ENCODE measurements at places on chromosomes 2 and 18.

DNA sequence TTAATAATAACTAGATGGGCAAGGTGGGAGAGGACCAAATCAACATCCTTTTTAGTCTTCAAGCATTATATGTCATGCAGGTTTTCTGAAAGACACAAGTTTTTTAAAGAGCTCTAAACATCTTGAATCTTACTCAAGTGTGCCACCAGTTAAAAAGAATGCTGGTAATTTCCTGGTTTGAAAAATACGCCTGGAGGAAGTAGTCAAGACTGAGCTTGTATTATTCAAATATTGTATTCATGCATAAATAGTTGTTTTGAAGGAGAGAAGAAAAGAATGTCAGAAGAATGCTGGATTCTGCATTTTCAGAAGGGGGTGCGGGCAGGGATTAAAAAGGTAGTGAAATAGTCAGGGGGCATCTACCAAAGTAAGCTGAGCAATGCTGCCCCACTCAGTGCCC lies 90.7 kb downstream of the WDPCP start:
- DNase-seq: no peak

GRCh38 chr2:17851731-17852585 lies 26.5 kb upstream of the KCNS3 start:
- DNase-seq: no peak

DNA sequence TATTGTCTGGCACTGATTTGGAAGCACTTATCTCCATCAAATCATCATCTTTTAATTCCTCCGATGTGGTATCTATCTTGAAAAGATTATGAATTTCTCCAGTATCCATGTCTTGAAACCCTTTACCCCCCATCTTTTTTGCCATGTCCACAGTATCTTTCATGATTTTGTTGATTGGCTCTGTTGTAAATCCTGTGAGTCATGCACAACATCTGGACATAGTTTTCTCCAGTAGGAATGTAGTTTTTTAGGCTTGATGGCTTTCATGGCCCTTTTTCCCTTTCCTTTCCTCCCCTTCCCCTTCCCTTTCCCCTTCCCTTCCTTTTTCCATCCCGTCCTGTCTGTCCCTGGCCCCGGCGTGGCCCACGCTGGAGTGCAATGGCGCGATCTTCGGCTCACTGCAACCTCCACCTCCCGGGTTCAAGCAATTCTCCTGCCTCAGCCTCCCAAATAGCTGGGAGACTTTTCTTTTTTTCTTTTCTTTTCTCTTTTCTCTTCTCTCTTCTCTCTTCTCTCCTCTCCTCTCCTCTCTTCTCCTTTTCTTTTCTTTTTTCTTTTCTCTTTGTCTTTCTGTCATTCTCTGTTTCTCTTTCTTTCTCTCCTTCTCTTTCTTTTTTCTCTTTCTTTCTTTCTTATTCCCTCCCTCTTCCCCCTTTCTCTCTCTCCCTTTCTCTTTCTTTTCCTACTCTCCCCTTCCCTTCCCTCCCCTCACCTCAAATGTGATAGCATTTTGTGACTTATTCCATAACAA lies 18.4 kb upstream of the ZNF638 start:
- no peak for DNase-seq

DNA sequence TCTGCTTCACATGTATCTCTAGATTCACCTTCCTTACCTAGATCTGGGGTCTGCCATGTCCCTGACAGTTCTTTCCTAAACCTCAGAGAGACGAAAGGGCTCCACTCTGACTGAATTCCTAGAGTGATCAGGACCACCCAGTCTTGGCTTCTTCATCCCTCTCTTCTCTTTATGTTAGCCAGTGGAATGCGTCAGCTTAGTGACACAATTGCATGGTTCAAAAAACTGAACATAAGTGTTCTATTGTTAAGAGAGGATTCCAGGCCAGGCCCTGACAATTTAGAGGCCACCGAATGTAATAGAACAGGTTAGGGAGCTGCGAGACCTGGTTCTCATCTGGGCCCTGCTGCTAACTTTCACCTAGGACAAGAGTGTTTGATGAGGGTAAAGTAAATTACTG lies 10.0 kb downstream of the PRELID3A start:
- DNase-seq: no peak

DNA sequence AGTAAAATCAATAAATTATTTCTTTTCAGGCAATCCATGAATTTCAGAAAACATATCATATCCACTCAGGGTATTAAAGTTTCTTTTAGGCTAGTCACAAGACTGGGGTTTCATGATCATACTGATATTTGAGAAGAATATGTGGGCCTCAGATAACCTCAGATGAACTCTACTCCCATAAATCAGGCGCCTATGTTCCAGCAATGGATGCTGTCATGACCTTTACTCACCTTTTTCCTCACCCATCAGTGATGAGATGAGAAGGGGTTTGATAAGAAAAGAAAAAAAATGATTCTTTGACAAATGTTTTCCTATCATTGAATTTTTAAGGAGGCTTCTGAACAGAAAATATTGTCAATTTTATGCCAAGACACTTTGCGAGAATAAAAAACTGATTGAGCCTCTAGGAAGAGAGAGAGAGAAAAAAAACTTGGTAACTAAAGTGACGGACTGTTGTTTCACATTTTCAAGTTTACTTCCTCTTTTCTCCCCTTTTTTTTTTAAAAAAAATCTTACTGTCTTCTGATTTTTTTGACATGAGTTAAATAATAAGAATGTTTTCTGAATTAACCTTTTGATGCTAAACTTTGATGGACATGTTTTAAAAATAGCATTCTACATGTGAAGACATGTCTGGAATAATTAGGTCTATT lies 309.1 kb upstream of the MAP2 start:
- DNase-seq: no peak

All from CD4-positive, alpha-beta T cell treated with Interferon alpha-2 for 1 hour (primary cell).